Activated T-helper 1 cell treated with Interleukin-2 at 50 U/mL for 16 hours (primary cell): ENCODE measurements at places on chromosomes 1 and 21.

DNA sequence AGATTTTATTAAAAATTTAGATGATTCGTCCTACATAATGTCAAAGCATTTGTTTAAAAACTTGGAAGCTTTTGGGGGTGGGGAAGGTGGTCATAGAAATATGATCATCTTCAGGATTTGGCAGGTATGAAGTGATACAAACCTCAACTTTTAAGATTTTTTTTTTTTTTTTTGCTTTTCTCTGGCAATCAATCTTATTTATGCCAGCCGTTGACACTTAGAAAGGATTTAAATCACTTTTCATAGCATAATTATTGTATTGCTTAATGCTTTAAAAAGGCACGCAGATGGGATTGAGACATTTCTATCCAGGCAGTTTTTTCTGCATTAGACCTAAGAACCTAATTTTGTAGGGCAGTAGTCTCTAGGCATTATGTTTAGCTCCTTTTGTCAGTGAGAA lies 19.7 kb downstream of the MRPS6 start:
- DNase-seq, result no peak

DNA sequence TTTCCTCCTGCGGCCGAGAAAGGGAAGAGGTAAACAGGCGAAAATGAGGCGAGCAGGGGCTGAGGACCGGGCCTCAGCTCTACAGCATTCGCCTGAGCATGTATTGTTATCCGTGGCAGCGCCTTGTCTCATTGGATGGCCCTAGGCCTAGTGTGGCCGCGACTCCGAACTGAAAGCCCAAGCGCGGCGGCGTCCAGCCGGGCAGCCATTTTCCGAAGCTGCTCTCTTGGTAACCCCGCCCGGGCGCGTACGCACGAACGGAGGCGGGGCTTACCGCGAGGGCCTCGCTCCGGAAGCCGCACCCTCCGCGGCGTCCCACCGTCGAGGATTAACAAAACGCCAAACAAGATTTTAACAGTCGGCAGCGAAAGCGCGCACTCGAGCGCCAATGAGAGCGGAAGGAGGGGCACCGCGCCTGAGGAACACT lies 797 bp upstream of the USP1 start:
- peak; percentile 95 for DNase-seq

DNA sequence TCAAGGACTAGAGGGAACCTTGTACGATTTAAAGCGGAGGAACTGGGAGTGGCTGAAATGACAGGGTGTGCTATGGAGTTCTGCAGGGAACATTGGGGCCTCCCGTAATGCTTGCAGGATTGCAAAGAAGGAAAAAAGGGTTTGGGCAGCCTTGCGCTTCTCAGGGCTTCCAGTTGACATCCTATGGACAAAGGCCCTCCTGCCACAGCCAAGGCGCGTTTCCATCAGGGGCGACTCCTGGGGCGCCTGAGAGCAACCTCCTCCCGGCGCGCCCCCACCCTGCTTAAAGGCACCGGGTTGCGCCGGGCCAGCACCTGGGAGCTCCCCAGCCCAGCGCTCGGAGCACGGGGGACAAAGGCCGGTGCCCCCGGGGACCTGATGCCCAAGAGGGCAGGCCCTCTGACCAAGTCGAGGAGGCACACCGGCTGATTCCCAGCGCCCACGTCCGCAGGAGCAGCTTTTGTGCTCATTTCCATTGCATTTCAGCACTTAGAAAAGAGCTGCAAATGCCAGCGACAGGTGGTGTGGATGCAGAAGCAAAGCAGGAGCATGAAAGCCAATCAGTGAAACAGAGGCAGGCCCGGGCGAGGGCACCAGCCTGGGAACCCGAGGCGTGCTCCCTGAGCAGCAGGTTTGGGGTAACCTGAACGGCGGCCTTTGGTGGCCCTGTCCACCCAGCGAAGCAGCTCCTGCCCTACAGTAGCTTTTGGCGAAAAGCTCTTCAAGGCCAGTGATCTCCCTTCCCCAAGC lies 17.6 kb upstream of the RNF187 start:
- no peak for DNase-seq

GRCh38 chr1:81800695-81801650 lies at the start of gene ADGRL2:
TSS of gene ADGRL2 (plus strand) at chr1:81800934. CDS start at chr1:81836985, 36,051 bp downstream.
- no peak for DNase-seq

DNA sequence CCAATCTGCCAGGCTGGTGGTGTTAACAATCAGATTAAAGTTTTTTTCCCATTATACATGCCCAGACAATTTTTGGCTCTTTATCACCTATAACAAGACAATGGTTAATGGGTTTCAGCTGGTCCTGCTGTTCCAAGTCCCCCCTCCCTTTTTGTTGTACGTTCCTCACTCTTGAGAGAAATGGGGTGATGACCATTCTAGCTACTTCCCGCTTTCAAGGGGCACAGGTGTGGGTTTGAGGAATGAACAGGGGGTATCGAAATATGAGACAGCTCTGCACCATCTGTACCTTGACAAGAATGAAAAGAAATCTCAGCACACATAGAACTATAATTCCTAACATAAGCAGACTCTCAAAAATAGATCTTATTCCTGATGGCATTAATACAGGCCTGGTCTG lies 326.8 kb downstream of the PTPRU start:
- DNase-seq, result no peak

DNA sequence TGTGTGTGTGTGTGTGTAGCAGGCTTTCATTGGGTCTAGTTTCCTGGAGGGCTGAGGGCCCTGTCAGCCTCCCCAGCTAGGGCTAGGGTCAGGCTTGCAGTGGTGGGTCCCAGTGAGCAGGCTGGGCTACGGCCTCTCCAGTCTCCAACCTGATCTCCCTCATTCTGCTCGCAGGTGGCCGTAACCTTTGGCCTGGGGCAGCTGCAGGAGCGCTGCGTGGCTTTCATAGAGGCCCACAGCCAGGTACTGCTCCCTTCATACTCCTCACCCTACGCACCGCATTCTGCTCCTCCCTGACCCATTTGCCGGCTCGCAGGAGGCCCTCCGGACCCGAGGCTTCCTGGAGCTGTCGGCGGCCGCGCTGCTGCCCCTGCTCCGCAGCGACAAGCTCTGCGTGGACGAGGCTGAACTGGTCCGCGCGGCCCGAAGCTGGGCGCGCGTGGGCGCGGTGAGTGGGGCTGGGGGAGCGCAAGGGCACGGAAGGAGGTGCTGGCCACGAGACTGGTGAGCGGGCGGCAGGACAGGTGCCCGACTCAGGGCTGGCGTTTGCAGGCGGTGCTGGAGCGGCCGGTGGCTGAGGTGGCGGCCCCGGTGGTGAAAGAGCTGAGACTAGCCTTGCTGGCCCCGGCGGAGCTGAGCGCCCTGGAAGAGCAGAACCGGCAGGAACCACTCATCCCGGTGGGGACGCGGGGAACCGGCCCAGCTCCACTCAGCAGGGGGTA lies 4.7 kb downstream of the BTBD19 start:
- no peak for DNase-seq

DNA sequence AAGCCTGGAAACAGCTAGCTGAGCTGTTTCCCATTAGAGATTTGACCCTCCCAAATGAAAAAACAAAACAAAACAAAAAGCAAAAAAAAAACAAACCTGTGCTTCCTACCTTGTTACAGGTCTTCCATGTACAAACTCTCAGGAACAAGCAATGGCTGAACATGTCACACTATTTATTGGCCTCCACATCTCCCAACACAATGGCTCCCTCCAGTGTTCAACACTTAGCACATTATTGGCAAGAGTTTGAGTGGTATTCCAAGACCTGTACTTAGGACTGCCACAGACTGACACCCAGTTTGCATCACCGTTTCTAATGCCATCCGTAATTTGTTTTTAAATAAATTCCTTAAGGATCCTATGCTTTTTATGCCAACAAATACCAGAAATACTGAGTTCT lies 195.0 kb upstream of the OLFM3 start:
- DNase-seq, result no peak

- DNase-seq, result no peak
These were observed 54.1 kb downstream of the LDLRAD2 start for GRCh38 chr1:21865943-21866706.

DNA sequence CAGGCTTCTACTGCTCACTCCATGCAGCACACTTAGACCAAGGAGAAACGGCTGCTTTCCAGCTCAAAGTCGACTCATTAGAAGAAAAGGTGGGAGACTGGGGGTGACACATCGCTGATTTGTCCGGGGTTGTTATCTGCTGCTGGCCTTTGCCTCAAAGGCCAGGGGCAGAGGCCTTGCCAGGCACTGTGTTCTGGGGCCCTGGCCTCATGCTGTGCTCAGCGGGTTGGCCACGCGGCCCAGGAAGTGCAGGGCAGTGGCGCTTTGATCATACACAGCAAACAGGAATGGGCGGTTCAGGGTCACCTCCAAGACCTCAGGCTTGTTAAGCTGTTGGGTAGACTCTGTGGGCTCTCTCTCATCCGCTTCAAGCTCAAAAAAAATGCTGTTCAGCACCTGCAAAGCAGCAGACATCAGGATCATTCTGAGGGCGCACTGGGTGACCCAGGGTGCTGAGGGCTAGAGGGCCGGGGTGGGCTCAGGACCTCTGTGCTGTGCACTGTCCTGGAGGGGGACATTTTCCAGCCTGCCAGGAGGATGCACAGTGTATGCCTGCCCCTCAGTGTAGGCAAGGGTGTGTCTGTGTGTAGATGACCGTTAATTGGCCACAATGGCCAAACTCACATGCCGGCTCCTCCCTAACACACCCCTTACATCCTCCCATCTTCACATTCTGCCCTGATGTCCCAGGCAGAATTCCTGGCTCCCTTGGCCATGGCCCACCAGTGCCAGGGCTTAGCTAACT lies 10.8 kb downstream of the AGT start:
- DNase-seq, result no peak

DNA sequence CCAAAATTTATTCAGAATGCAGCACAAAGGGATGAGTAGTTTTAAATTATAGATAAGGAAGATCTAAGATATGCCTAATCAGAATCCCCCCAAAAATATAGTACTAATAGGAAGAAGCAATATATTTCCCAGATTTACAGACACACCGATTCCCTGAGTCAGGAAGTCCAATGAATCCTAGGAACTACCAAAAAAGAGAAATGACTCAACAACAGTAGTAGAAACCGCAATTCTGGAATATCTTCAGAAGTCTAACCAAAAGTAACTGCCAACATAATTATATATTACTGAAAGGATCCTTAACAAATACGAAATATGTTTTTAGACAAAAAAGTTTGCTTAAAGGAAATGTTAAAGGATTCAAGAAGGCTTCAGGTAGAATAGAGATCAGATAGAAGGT lies 10.3 kb downstream of the AHCTF1 start:
- no peak for DNase-seq

DNA sequence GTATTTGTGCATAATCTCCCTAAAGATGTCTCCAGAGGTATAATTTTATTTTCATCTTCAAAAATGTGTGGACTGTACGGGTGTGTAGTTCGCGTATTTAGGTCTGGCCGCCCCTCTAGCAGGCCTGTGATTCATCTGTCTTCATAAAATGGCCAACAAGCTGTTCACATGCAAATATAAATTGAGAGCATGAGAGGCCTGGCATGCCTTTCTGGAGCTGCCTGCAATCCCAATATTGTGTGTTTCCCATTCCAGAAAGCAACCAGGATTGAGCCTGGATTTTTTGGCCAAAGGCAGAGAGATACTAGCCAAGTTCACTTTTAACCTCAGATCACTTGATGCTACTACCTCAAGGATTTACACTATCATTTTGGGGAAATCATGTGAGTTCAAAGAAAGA lies 197.2 kb downstream of the NFIA start:
- DNase-seq, result no peak

DNA sequence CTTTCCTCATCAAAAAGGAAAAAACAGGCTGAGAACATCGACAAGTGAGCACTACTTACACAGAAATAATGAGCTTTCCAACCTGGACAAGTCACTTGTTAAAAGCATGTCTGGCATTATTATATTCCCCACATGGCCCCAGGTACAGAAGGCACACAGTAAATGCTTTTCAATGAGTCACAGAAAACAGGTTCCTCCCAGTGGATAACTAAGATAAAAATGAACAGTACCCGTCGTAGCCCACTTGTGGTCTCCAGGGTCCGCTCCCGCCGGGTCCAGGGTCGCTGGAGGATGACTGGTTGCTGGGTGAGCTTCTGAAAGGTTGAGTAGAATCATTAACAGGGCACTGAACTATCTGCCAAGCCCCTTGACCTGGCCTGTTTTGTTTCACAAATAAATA lies 186.6 kb downstream of the SIPA1L2 start:
- DNase-seq, result no peak

- peak; percentile 12 for DNase-seq
These were observed 36.6 kb upstream of the HMGN1 start for GRCh38 chr21:39385299-39386145.

DNA sequence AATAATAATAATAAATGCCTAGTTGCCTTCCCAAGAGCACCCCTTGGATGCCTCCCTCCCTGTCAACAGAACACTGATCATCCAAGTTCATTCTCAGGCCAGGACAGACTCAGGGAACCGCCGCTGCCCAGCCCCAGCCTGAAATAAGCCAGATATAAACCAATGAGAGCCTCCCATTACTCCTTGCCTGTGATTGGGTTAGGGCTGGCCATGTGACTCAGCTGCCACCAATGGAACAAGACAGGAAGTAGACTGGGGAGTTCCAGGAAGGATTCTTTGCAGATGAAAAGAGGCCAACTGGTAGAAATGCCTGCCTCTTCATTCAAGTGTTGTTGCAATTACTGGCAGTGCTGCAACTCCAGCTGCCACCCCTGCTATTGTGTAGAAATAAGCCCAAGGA lies 146.4 kb upstream of the TIAM1 start:
- no peak for DNase-seq

GRCh38 chr1:201376464-201377374 lies 761 bp downstream of the TNNT2 start:
- DNase-seq, result no peak

DNA sequence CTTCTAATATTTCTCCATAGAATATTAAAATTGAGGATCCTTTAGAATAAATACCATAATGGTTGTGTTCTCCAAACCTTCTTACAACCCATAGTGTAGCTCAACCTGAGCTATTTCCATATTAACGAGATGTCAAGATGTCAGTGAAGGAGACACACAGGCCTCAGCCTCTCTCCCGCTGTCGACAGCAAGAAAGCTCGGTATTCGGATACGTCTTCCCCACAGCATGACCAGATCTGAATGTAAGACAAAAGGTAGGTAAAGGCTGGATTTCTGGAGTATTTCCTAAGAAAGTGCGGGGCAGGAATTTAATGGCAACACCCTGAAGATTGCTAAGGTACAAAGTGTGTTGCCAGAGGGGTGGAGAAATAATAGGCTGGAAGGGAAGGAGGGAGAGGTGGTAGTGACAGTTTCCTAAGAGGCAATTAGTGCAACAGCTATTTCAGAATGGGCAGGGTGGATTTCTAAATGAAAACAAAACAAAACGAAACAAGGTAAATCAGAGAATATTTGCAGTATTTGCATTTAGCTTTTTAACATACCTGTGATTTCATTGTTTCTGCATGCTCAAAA lies 1.7 kb downstream of the ADSS2 start:
- DNase-seq, result no peak

DNA sequence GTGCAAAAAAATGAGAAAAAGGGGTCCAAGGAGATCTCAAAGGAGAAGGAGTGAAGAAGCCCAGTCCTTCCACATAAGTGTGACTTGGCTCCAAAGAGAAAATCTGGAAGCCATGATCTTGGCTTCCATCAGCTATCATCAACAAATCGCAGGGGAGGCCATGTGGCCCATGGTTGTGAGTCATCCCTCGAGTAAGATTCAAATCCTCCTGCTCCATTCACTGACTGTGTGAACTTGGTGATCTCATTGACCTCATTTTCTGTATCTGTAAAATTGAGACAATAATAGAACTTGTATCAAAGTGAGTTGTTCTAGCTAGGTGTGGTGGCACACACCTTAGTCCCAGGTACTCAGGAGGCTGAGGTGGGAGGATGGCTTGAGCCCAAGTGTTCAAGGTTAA lies 79.1 kb upstream of the OLIG2 start:
- no peak for DNase-seq

- DNase-seq, result no peak
These were observed 11.8 kb upstream of the RASSF5 start for GRCh38 chr1:206495493-206496046.
